ENCODE measurements at places on chromosomes 5 and 9.

- no peak for DNase-seq
Measured at GRCh38 chr9:2872250-2872930, 28.5 kb upstream of the PUM3 start.

GRCh38 chr5:61706751-61707150 lies 374.7 kb downstream of the ZSWIM6 start:
- DNase-seq, result no peak

DNA sequence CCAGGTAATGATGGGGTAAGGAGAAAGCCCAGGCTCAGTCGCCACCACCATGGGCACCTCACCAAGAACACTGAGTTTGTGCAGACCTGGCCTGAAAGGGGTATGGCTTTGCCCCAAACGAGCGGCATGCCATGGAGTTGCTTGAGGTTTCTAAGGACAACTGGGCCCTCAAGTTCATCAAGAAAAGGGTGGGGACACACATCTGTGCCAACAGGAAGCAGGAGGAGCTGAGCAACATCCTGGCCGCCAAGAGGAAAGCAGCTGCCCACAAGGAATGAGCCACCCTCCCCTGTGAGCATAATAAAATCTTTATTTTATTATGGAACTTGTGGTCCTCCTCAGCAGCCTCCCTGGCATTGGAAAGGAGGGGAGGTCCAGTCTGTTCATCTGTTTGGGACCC lies 23.8 kb downstream of the CD14 start:
- DNase-seq, result no peak

DNA sequence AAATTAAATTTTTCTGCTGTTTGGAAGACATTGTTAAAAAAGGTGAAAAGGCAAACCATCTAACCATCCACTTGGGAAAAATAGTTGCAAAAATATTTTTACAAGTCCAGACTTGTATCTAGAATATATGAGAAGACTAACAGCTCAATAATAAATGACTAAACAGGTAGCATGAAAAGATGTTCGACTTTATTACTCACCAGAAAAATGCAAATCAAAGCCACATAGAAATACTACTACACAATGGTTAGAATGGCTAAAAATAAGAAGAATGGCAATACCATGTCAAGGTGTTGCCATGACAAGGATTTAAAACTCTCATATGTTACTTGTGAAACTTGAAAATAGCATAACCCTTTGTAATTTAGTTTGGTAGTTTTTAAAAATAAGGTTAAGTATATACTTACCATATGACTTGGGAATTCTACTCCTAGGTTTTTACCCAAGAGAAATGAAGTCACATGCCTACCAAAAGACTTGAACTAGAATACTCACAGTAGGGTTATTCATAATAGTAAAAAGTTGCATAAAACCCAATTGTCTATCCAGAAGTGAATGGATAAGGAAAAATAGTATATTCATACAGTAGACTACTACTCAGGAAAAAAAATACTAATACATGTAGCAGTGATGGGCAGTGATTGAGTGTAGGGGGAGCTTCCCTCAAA lies 93.8 kb downstream of the VPS13A start:
- DNase-seq, result no peak

DNA sequence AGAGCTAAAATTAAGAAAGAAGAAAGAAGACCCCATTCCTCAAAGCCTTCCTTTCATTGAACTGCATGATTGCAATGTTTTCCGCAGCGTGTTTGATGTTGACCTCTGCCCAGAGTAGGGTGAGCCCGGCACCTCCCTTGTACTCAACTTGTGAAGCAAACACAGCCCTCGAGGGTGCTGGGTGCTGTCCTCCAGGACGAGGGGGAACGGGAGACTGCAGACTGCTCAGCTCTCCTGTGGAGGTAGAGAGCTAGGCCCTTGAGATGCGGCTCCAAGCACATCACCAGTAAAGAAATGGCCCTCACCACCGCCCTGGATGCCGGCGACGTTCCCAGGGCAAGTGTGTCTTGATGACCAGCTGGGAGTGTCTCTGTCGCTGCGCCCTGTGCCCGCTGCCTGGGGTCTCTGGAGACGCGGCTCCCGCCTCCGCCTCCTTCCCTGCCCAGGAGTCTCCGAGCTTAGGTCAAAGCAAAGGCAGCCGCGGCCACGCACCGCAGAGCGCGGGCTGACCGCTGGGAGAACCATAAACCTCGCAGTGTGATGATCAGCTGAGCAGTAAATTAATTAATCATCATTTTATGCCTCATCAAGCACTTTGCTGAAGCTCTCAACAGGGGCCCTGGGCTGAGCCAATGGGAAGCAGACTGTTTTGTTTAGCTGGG lies 108.7 kb downstream of the IRX2 start:
- no peak for DNase-seq

DNA sequence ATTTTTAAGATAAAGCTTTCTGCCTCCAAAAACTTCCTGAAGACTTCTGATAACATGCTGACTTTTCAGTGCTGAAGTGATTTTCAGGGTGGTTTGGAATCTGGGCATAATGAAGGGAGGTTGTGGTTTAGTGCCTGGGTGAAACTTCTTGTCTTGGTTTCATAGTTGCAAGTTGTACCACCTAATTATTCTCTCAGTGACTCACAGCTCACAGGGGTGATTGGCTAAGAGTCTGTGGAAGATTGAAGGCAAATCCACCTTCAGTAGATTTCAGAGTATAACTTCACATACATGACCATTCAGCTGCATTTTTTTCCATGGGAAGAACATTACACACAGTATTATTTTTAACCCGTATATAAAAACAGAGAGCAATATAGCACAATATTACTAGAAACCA lies 199.9 kb downstream of the PTTG1 start:
- no peak for DNase-seq

DNA sequence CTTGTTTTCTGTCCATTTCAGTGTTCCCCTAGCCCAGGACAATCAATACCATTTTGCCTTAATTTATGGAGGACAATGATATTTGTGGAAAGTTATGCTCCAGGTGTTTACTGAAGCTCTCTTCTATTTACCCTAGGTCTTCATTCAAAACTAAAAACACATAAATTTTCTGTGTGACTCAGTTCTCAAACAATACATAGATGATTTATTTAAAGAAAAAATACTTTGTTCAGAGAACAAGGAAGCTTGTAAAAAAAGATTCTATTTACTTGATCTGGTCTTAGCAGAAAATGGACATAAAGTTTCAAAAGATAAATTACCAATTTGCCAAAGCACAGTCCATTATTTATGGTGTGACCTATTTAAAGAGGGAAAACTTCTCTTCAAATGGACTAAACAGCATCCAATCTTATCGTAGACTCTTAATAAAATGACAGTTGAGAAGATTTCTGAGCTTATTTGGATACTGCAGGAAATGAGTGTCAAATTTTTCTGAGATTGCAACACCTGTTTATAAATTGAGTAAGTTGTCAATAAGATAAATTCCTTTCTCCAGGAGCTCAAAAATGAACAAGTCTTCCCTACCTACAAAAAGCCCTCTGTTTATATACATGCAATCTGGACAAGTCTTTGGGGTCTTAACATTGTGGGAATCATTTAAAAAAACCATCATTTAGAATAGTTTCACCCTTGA lies 627.2 kb downstream of the PSAT1 start:
- no peak for DNase-seq

DNA sequence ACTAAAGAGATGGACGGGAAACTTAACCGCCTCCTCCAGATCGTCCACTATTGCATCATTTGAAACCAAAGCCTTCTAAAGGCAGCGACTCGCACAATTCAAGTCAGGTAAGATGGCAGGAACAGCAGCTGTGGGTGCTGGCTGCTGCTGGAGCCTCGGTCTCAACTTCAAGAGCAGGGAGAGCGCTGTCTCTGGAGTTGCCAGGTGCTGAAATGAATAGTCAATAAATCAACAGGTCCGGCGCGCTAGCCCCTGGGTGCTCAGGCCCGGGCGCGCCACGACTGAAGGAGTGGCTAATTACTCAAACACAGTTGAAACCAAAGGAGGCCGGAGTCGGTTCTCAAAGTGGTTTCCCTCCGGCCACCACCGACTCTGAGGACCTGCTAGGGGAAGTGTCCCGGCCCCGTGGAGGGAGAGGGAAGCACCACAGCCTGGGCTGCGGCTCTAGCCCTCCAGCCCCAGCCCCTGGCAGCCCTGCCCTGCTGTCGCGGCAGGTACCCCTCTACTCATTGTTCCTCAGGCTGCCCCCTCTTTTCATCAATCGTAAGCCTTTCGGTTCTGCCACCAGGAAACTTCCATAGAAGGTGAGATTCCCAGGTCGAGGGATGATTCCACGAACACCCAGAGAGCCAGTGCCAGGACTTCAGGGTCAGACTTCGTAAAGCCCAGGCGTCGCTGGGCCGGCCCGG lies 804 bp downstream of the TTC39B start:
- DNase-seq, result no peak

- DNase-seq, result no peak
Measured at GRCh38 chr5:160173-160510, 31.2 kb upstream of the LRRC14B start.

- DNase-seq, result no peak
Measured at GRCh38 chr5:38051711-38052511, 206.4 kb upstream of the EGFLAM start.

DNA sequence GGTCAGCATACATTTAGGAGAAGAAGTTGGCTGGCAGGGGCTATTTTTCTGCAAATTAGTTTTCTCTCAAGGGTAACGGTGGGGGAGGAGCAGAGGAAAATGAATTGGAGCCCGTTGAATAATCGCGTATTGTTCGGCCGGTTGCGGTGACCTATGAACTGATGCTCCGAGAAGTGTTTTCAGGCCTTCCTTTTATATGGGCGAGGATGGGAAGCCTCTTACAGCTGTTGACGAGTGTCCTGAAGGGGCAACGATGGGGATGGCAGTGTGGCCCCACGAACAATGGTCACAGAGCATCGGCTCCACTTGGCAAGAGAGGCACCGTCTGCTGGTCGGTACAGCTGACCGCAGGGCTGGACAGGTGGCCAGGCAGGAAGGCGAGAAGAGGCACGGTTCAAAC lies 400.7 kb downstream of the ZSWIM6 start:
- no peak for DNase-seq

GRCh38 chr5:123209502-123210027 lies 120.5 kb downstream of the PRDM6 start:
- DNase-seq, result no peak

DNA sequence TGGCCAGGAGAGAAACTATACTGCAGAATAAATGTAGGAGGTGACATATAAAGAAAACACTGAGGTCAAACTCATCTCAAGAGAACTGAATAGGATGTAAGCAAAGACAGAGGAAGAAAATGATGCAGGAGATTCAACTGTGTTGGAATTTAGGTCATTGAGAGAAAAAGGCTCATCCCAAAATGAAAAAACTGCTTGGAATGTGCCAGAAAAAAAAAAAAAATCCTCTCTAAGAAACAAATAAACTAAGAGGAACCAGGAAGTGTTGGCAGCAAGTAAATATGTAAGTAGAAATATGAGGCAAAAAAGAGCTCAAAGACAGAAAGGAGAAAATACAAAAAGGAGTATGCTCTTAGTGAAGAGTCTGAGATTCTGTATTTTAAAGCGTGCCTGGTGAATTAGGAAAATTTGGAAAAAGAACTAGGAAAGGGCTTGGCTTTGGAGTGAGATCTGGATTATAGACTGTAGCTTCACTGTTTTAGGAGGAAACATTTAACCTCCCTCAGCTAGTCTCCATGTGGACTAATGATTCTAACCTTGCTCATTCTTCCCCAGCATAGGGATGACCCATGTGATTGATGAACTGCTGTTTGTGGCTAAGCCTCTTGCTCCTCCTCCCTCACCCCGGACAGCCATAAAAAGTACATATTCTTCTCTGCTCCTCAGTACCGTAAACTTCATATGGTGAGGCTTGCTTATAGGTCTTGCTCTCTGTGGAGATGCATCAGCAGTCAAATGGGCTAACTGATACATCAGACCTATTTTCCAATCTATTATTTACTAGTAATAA lies 185.6 kb upstream of the POU5F2 start:
- DNase-seq, result no peak

DNA sequence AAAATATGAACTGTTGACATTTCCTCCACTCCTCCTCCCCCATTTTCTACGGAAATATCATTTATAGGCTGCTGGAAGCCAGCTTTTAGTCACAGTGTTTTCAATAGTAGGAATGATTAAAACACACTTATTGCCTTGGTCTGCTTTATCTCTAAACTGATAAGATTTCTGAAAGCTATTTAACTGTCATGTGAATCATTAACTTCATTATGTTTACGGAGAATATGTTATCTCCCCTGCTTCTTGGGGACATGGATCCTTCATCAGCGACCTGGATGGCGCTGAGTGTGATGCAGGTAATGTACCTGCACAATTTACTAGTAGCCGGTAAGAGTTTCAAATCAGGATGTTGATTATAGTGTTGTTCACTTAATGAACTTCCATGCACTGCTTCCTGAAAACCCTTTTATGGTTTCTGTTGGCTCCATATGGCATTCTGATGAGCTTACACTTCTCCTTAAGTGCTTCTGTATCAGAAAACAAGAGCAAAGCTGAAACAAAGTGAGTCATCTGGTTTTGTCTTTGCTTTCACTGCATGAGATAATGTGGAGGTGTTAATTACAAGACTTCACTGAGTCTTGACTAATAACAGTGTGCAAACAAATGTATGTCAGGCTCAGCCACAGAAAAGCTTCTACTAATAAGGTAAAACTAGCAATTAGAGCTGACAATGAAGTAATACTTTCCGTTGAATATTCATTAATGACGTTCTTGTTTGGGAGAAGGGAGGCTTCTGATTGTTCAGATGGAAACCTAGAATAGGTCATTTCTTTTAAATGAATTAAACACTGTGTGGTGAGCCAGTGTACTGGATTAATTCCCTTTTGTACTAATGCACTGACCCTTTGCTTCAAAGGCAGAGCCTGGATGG lies 162.4 kb upstream of the ZNF608 start:
- DNase-seq, result no peak

GRCh38 chr9:69549310-69550202 lies 122.6 kb downstream of the APBA1 start:
- DNase-seq, result no peak

- DNase-seq, result no peak
Measured at GRCh38 chr9:93541581-93542349, 34.6 kb upstream of the PHF2 start.

- no peak for DNase-seq
Measured at GRCh38 chr9:9341203-9341602, 1271.6 kb downstream of the PTPRD start.

- no peak for DNase-seq
Measured at GRCh38 chr9:82588301-82589180, 474.4 kb downstream of the RASEF start.

GRCh38 chr5:156942064-156942463 lies 21.0 kb downstream of the TIMD4 start:
- no peak for DNase-seq

DNA sequence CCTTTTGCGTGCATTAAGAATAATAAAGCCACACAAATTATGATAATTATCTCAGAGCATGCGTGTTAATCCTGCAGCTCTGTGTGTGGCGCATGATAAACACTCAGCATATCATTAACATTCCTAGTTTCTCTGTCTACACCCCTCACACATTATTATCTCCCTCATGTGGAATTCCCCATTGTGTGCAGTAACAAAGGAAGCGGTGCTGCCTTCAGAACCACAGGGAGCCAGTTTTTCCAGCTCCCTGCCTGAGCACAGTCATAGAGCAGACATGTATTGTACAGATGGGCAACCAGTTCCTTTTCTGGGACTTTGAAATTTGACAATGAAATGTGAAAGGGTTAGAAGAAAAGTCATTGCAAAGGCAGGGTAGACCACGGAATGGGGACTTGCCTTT lies 1365.5 kb upstream of the CDH9 start:
- no peak for DNase-seq

- DNase-seq, result no peak
Measured at GRCh38 chr9:21455320-21455719, 15.1 kb downstream of the IFNA1 start.
